ENCODE measurements at places on chromosomes 4 and X. TPM values are rescaled to one million over a fixed set of nuclear protein-coding genes. Genes with fewer than 3 reads are reported as not detected.

HERC3 gene
- polyA plus RNA-seq = 12.1 TPM

NLRP2B gene
- polyA plus RNA-seq = 0.08 TPM

TEX13D gene
- not detected for polyA plus RNA-seq

TSPAN6 gene
- 161 TPM for polyA plus RNA-seq

TCEAL2 gene
- polyA plus RNA-seq = 22.9 TPM

ALAS2 gene
- polyA plus RNA-seq = 12.8 TPM

- DNase-seq = no peak
Observed at GRCh38 chrX:129600981-129601424, 53.8 kb downstream of the APLN start.

- DNase-seq = no peak
Observed at GRCh38 chrX:113770806-113771205, 813.1 kb upstream of the HTR2C start.

GRCh38 chr4:105061731-105062130, 84.9 kb upstream of the TET2 start:
- DNase-seq = no peak

DNA sequence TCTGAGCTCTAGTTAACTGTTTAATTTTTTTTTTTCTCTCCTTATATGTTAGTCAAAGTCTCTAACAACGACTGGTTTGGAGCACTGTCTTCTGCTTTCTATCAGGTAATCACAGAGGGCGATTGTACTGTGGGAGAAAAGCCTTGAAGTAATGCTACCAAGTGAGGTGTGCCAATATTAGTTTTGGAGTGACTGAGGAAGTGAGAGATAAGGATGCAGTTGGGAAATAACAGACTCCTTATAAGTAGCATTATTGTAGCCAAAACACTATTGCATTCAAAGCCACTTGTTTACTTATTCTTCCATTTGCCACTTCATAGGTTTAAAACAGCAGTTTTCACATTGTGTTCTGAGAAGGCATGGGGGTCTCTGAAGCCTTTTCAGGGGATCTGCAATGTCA, 79.1 kb upstream of the SLC6A14 start:
- DNase-seq = no peak

DNA sequence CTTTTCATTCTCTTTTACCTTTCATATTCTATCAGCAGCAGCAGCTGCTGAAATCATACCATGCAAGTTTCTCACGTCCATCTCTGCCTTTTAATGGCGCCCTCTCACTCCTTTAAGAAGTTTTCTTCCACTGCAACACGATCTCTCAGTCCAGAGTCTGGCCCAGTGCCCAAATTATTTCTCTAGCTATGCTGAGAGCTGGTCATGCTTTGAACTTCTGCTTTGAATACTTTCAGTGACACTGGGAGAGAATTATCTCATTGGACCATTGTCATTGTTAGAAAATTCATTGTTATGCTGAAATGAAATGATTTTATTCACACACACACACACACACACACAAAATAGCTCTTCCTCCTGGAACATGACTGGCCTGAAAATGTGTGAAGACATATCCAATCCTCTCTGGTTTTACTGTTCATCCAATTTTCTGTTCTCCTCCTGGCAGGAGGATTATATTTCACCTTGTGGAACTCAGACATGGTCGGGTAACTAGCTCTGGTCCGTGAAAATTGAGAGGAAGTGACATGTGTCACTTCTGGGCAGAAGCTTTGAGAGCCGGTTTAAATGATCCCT, 1.3 kb upstream of the PDHA1 start:
- no peak for DNase-seq

- no peak for DNase-seq
Observed at GRCh38 chr4:6337331-6337935, 67.8 kb downstream of the WFS1 start.

GRCh38 chrX:85303544-85303943, 59.8 kb downstream of the ZNF711 start:
- DNase-seq = no peak
